ENCODE measurements at places on chromosomes 7 and 10.

GRCh38 chr7:22541789-22542188 lies 41.8 kb upstream of the STEAP1B start:
- no peak for DNase-seq

DNA sequence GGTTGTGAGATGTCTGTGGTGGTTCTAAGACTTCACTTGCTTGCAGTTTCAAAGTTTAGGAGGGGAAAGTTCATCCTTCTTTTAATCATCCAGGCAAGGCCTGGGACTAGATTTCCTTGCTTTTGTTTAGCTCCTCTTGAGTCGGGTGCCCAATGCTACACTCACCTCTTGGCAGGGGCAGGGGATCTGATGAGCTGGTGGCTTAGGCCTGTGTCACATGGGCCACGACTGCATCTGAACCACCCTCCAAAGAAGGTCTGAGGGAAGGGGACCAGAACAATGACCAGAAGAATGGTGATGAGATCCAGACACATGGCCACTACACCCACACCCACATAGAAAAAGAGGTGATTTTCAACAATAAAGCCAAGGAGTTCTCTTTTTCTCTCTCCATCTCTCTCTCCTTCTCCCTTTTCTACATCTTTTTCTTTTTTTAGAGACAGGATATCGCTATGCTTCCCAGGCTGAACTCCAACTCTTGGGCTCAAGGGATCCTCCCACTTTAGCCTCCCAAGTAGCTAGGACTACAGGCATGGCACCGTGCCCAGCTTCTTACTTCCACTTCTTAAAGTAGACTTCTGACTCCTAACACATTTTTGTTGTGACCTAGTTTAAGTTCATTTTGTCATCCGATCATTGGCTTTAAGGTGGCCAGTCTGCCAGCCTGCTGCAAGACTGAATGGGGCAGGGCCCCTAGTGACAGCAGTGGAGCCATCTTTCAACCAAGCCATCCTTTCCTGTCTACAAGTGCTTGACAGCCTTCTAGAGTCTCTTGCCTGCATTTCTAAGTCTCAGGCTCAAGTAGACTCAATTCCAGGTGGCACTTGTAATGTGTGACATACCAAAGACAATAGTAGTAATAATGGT lies 350.9 kb downstream of the RNLS start:
- no peak for DNase-seq

DNA sequence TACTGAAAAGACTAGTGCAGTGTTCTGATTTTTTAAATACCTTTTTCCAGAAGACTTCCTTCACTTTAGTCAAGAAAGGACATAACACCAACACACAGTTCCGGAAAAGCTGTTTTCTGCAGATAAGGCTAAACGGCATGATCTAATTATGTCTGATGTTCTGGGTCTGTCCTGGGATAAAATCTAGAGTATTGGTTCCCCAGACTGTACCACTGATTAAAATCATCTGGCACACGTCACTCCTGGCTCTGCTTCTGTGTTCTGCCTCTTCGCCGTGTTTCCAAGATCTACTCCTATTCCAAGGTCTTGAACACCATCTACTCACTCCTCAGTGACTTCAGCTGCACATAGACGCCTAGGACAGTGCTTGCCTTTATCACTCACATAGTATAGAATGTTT lies 100.8 kb upstream of the SFMBT2 start:
- no peak for DNase-seq

DNA sequence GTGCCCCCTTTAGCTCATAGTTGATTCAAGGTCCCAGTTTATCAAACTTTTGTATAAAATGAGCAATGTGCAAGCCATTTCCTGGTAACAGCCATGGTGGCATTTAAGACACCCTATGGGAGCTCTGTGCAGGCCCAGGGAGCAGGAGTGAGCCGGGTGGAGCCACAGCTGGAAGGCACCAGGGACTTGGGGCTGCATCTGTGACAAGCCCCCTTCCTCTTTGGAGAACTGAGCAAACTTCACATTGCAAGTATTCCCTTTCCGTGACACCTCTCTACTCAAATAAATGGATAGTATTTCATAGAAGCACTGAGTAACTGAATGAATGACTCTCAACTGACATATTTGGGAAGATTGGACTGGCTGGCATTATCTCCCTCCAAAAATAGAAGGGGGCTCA lies 558.7 kb upstream of the FOXK1 start:
- DNase-seq: no peak

DNA sequence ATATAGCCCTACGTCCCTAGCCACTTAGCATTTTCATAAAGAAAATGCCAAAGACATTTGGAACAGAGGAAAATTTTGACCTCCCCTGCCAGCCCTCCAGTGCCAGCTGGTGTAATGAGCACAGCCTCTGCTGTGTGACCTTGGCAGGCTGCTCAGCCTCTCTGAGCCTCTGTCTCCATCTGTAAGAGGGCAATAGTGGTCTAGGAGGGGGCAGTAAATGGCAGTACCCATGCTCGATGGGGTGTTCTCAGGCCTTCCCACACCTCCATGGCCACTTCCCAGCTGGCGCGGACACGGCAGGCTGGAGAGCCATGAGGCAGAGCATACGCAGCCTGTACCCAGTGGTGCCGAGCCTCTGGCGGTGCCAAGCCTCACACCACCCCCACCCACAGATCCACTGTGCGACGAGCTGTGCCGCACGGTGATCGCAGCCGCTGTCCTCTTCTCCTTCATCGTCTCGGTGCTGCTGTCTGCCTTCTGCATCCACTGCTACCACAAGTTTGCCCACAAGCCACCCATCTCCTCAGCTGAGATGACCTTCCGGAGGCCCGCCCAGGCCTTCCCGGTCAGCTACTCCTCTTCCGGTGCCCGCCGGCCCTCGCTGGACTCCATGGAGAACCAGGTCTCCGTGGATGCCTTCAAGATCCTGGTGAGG lies 24.0 kb upstream of the CSGALNACT2 start:
- DNase-seq: no peak

DNA sequence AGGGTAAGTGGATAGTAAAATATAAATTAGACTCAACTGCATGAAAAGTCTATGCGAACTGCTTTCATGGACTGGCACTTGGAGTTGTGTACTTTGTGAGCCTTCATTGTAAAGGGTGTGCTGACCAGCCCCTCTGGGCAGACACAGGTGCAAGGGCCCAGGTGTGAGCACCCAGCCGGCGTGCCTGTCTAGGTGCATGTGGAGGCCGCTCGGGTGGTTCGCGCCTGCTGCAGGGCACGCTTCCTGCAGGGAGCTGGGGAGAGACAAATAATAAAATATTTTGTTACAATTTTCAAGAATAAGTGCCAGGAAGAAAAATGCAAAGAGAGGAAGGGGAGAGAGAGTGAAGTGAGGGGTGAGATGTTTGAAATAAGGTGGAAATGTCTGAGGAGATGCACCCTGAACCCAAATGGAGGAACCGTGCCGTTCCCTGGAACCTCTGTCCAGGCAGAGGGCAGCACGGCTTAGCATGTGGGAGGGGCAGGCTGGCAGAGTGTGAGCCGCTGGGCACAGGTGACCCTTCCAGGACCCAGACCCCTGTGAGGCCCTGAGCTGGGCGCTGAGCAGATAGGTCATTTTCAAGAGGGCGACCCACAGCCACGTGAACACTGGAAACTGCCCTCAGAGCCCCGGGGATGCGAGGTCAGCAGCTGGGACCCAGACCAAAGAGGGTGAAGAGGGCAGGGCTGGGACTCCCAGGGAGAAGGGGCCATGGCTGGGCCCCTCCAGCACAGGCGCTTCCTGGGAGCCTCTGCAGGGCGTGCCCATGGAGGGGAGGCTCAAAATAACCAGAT lies 28.7 kb downstream of the RNF32 start:
- DNase-seq: no peak

DNA sequence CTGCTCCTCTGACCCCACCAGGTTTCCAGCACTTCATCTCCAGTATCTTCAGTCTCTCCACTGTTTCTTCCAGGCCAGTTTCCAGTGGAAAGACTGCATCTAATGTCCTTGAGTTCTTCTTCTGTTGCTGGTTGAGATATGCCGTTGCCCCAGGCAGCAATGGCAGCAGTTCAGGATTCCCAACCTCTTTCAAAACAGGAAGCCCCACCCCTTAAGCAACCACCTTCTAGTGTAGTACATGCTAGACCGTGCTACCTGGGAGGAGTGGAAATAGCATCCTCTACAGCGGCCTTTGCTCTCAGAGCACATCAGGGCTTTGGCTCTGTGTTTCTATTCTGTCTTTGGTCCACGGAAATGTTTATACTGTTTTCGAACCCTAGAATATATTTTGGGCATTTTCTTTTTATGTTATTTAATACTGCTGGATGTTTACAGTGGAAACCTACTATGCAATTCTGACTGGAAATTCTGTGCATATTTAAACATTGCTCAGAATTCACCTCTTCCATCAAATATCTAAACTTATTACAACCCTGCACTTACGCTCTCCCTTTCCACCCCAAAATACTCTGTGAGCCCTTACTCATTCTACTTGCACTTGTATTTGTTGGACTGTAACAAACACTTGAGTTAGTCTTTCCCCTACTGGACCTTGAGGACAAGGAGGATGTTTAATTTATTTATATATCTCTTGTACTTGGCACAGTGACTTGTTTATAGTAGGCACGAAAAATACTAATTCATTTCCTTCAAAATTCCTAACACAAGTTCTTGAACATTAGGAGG lies 8.5 kb upstream of the BPGM start:
- no peak for DNase-seq

DNA sequence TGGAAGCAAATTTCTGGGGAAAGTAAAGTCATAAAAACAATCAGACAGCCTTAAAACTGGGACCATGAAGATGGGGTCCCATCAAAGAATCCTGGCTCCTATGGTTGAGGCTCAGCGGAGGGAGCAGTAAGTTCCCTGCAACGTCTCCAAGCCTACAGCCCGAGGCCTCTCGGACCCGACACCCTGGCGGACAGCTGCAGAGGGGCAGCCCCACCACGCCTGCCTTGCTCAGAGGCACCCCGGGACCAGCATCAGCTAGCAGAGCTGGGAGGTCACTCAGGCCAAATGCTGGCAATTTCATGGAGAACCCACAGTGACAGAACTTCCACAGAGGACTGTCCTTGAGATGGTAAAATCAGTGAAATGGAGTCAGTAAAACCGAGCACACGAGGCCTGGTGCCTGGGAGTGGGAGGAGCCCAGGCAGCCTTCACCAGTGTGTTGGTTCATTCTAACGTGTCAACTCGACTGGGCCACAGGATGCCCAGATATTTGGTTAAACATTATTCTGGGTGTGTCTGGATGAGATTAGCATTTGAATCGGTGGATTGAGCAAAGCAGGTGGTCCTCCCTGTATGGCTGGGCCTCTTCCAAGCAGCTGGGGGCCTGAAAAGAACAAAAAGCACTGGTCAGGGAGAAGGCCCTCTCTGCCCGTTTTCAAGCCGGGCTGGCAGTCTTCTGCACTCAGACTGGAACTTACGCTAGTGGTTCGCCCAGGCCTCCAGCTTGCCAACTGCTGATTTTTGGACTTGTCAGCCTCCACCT lies 96.2 kb upstream of the INSIG1 start:
- DNase-seq: no peak

- no peak for DNase-seq
Measured at GRCh38 chr7:27510541-27510940, 152.1 kb downstream of the HIBADH start.

GRCh38 chr7:20793694-20794394 lies 7.2 kb upstream of the SP8 start:
- DNase-seq: no peak

GRCh38 chr10:130770018-130770630 lies 541.4 kb downstream of the TCERG1L start:
- DNase-seq: no peak

GRCh38 chr10:43197834-43198681 lies 59.8 kb downstream of the CSGALNACT2 start:
- no peak for DNase-seq

Data from stimulated activated CD4-positive, alpha-beta T cell treated with anti-CD3 and anti-CD28 coated beads, Interleukin-1b, Interleukin-23, amount 100 ng/mL, for 1 hour (primary cell).